ENCODE measurements at places on chromosomes 12 and 14.

- DNase-seq = no peak
These were observed 64.4 kb downstream of the TTLL5 start for GRCh38 chr14:75725481-75725880.

DNA sequence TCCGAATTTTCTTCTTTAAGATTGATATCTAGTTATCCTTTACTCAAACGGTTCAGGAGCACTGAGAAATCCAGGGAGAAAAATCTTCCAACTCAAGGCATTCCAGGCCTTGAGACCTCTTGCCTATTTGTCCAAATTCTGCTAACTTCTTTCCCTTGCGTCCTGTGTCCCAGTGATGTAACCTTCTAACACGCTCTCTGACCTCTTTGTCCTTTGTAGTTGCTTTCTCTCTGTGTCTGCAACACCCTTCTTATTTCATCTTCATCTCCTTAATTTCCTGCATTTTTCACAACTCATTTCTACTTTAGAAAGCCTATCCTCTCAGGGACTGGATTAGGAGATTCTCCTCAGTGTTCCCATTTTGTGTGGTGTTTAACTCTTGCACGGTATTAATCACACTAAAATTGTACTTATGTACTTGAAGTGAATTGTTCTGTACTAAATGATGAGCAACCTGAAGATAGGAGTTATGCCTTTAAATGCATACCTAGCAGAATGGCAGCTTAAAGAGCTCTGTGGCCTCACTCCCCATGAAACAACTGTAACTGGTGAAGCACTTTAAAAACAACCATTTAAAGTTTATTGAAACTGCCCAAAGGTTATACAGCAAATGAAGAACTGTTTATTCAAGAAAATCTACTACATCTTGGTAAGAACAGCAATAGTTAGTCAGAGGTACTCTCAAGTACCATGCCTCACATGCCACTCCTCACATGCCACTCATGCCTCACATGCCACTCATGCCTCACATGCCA is 7.4 kb upstream of the SNAPC1 start:
- no peak for DNase-seq

- DNase-seq = no peak
These were observed 80.5 kb upstream of the DYRK2 start for GRCh38 chr12:67568055-67568454.

DNA sequence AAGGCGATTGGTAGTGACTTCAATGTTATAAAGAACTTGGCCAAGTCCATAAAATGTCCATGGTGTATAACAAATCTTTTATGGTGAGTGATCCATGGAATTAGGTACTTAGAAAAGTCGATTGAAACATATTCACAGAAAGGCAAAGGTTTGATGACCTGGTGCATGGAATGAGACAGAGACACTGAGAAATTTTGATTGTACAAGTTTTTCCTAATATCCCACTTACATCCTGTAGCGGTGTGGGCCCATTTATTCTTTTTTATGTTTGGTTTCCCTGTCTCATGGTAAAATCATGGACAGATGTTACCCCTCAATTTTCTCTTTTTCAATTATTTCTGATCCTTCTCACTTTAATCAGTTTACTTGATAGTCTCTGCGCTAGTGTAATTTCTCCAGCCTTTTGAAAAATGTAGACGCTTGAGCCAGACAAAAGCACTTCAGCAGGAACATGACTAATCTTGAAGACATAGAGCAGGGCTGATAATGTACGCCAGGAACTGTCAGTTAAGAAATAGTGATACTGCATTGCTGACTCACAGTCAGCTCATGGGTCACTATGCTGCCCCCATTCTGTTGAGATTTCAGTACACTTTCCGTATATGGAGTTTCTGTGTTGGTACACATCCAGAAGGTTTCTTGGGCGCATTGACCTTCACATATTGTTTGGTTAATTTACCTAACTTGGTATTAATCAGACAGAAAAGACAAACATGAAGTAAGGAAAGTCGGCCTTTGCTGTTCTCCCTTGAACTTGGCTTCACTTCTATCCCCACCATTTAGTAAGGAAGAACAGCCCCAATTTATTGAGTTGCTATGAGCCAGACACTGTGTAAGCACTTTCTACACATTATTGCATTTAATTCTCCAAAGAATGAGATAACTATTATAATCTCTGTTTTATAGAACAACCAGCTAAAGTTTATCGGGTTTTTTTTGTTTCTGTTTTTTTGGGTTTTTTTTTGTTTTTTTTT is 841.7 kb downstream of the DIO2 start:
- no peak for DNase-seq

GRCh38 chr14:101833045-101833444 is 71.5 kb downstream of the PPP2R5C start:
- DNase-seq = no peak

- no peak for DNase-seq
These were observed 21.9 kb downstream of the DHRS2 start for GRCh38 chr14:23657959-23658470.

GRCh38 chr12:16389594-16389993 is 42.1 kb downstream of the MGST1 start:
- DNase-seq = no peak

DNA sequence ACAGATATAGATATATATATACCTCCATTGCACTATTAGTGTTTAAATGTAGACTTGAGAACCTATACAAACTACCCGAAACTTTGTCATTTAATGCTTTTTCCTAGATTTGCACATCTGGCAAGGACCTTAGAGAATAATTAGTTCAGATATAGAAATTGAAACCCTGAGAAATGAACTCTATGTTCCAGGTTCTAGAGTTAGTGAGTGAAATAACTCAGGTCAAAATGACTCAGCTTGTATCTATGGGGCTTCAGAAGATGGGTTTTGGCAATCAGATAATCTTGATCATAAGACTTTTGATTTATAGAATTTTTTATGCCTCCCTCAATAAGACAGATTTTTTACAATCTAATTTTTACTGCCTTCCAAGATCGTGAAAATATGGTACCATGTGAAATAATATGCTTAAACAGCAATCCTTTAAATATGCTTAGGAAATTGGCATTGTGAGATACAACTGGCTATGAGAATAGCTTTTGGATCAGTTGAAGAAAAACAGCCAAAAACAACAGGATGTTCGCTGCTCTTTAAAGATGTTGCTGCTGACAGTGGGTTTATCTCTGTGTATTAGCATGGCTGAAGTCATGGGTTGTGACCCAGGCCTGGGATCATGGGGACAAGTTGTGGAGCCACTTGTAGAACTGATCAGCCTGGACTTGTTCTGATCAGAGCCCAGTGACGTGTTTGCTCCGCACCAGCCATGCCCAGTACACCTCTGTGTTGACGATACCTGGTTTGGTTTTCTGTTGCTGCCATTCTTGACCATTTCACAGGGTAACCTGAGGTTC is 63.6 kb downstream of the TTLL5 start:
- no peak for DNase-seq

GRCh38 chr12:99771659-99772058 is 124.1 kb downstream of the GARIN6 start:
- DNase-seq = no peak

DNA sequence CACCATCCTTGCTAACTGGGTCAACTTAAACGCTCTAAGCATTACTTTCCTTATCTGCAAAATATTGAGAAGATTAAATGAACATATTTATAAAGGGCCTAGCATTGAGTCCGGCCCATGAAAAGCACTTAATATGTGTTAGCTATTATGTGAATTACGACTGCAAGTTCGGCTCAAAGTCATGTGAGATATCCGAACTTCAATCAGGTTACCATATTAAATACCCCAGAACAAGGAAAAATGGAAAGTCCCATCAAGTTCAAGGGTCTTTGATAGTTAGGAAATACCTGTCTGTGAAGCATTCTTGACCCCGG is 487 bp upstream of the NRDE2 start:
- DNase-seq = no peak

- no peak for DNase-seq
These were observed 226.3 kb downstream of the ERC1 start for GRCh38 chr12:1217191-1217949.

- DNase-seq = peak; percentile 42
These were observed at the start of gene B3GNT4 for GRCh38 chr12:122203301-122204166. B3GNT4 (plus strand) TSS chr12:122203709; CDS start chr12:122204619, 910 bp downstream.

DNA sequence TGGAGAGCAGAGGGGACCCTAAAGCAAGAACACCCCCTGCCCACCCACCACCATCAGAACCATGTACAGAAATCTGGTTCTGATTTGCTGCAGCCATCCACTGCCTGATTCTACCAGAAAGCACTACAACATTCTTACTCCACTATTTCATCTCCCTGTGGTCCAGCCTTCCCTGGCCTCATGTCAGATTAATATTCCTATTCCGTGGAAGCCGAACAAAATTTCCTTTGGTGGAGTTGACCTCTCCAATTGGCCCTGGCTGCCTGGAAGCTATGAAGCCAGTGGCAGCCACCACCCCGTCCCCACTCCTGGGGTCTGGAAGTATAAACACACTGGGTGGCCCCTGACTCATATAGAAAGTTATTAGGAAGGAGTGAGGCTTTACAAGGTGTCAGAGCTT is 60.2 kb downstream of the ANO2 start:
- DNase-seq = no peak

GRCh38 chr14:102863381-102863780 is 59.1 kb upstream of the AMN start:
- DNase-seq = no peak

DNA sequence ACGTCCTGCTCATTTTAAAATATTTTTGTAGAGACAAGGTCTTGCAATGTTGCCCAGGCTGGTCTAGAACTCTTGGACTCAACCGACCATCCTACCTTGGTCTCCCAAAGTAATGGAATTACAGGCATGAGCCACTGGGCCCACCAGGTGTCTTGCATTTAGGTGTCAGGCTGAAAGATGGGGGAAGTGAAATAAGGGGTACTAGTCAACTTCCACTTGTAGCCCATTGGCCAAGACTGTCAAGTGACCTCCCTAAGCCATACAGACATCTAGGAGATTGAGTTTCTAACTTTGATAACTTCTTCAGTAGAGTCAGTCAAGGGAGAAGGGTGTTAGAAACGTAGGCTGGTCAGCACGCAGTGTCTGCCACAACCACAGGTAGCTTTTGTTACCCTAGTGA is 32.0 kb downstream of the ARF6 start:
- DNase-seq = no peak

GRCh38 chr12:127063339-127064072 is 1203.5 kb upstream of the TMEM132C start:
- no peak for DNase-seq

DNA sequence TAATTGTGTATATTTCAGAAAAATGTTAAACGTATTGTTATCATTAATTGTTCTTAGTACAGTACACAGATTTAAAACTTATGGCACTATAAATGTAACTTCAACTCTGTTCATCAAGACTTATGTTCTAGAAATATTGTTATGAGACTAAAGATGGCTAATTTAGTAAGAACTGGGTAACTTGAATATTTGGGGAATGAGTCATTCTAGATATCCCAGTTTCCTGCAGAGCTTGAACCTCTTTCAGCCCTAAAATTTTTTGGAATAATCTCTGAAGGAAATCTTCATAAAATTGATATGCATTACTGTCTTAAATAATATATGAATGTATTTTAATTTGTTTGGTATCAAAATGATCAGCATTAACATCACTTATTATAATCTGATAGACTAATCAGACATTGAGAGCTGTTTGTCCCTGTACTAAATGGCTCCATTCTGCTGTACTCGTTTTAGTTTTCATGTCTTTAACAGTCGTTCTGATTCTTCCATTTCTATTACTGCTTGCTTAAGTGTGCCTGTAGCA is 87.1 kb downstream of the VEZT start:
- DNase-seq = no peak

DNA sequence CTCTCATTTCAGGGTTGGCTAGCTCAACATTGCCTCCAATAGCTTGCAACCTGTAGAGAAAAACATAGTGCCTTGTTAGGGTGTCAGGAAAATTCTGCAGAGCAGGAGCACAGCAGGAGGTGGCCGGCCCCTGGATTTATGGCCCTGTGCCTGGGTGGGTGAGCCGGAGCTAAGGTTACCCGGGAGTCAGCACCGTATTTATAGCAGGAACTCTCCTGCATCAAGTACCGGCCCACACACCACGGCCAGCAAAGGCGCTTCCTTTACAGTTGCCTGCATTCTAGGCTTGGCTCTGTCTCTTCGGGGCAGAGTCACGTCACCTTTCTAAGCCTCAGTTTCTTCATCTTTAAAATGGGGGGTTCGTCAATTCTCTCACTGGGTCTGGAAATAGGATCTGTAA is 52.8 kb upstream of the EML1 start:
- no peak for DNase-seq

Measured in activated T-helper 1 cell treated with anti-CD3 and anti-CD28 coated beads, Interleukin-2, amount 50 U/mL, for 16 hours (primary cell).